ENCODE measurements at places on chromosomes 16 and 17.

- DNase-seq, result no peak
Measured at GRCh38 chr17:80901319-80901718, 90.3 kb upstream of the CHMP6 start.

- no peak for DNase-seq
Measured at GRCh38 chr17:81400154-81400977, 5.1 kb downstream of the BAHCC1 start.

GRCh38 chr16:6548507-6548906, 784.1 kb upstream of the RBFOX1 start:
- no peak for DNase-seq

DNA sequence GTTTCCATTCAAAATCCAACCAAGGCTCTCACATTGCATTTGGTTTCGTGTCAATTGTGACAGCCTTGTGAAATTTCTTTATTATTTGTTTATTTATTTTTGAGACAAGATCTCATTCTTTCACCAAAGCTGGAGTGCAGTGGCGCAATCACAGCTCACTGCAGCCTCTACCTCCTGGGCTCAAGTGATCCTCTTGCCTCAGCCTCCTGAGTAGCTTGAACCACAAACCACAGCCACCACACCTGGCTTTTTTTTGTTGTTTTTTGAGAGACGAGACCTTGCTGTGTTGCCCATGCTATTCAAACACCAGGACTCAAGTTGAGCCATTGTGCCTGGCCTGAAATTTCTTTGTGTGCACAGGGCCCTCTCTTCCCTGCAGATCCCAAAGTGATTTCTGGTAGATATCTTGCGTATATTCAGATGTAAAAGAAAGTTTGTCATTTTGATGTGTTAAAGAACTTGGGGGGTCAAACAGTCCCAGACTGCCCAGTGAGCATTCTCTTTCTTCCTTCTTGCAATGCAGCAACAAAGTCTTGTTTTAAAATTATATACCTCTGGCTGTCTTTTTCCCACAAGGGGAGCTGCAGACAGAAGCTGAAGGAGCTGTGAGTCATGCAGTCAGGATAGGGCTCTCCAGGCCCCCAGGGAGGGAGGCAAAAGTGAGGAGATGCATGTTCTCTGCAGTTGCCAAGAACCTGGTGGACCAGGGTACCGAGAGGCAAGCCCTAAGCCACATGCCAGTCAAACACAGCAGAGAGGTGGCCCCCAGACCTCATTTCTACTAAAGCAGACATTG, 15.5 kb upstream of the USP22 start:
- no peak for DNase-seq

DNA sequence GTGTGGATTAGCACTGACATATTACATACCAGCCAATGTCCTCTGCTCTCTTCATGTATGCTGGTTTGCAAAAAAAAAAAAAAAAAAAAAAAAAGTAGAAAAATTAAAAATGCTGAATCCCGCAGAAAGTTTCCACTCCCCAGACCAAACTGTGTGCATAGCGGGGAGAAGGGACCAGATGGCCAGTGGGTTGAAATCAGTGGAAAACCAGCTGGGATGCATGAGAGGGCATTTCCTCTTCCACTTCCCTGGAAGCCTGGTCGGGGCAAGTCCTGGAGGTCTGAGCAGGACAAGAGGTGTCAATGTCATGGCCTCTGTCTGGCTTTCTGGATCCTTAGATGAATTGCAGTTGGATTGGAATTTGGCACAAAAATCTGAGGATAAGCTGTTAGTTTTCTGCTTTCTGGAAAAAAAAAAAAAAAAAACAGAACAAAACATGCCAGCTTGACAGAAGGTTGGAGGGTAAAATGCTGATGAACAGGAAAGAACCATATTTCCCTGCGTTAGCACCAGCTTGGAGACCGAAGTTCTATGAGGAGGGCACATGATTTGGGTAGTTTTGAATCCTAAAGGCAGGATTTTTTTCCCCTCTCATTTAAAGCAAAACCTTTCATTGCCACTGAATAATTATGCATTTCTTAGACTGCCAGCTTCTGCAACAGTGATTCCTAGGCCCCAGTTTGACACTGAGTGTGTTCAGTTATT, 941.5 kb upstream of the EEF2KMT start:
- no peak for DNase-seq

GRCh38 chr17:56244268-56244890, 91.1 kb downstream of the ANKFN1 start:
- no peak for DNase-seq

GRCh38 chr17:6843241-6843880, 11.8 kb upstream of the TEKT1 start:
- DNase-seq, result no peak

DNA sequence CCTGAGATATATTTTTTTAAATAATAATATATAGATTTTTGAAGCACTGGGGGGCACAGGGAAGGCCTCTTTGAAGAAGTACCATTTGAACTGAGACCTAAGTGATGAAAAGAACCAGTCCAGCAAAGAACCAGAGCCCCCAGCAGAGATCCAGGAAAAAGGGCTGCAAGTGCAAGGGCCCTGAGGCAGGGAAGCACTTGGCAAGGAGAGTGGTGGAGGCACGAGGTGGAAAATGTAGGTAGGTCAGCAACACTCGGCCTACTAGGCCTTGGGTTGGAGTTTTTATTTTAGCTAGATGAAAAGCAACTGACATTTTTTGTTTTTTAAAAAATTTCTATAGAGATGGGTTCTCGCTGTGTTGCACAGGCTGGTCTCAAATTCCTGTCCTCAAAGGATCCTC, 1.6 kb upstream of the CD19 start:
- no peak for DNase-seq

DNA sequence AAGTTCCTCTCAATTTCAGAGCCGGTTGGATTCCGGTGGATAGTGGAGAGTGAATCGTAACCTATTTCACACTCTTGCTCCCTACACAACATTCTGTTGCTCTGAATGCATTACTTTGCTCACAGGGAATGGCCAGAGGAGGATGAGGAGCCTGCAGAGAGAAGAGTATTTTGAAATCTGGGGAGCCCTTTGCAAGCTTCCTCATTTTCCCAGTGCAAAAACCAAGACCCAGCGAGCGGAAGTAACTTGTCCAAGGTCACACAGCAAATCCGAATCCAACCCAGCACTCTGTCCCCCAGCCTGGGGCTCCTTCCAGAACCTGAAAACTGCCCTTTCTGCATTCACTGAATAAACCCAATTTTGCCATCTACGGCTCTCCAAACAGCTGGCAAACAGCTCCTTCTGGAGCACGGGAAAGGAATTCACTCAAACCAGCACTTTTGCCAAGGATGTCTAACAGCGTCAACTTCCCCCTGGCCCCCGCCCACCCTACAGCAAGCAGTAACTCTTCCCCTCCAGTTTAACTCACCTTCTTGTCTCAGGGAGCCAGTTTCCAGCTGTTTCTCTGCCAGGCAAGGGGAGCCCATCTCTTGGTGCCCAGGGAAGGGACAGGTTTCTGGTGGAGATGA, 557 bp downstream of the KCNG4 start:
- no peak for DNase-seq

- DNase-seq, result no peak
Measured at GRCh38 chr17:34670618-34671017, 91.2 kb downstream of the TMEM132E start.

GRCh38 chr17:19579192-19579761, 45.6 kb downstream of the SLC47A1 start:
- DNase-seq, result no peak

GRCh38 chr17:5110816-5111215, 862 bp downstream of the ZNF232 start:
- DNase-seq, result no peak

DNA sequence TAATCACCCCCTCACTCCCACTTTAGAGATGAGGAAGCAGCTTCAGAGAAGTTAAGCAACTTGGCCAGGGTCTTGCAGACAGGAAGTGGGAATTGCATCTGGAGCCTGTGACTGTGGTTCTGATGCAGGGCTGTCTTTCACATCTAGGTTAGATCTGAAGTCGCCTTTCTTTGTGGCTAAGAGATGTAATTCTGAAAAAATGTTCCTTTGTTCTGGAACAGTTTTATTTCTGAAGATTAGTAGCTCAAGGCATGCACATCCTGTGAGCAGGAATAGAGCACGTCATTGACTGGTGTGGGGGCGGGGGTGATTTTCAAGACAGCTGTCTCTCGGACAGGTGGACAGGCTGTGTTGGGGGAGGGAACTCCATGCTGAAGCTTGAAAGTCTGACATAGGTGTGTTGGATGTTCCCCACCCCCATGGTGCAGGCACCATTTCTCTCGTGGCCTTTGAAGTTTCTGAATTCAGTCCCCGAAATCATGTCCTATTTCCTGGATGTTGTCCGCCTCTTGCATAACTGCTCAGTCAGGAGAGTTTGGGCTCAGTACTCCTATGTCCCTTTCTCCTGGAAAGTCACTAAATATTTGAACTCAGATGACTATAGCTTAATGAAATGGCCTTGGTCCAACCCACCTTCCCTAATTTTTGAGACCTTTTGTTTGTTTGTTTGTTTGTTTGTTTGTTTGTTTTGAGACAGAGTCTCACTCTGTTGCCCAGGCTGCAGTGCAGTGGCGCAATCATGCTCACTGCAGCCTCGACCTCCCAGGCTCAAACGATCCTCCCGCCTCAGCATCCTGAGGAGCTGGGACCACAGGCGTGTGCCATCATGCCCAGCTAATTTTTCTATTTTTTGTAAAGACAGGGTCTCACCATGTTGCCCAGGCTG, 21.0 kb upstream of the HERPUD1 start:
- DNase-seq, result no peak

- DNase-seq, result no peak
Measured at GRCh38 chr17:31697838-31698237, 161.2 kb downstream of the COPRS start.

DNA sequence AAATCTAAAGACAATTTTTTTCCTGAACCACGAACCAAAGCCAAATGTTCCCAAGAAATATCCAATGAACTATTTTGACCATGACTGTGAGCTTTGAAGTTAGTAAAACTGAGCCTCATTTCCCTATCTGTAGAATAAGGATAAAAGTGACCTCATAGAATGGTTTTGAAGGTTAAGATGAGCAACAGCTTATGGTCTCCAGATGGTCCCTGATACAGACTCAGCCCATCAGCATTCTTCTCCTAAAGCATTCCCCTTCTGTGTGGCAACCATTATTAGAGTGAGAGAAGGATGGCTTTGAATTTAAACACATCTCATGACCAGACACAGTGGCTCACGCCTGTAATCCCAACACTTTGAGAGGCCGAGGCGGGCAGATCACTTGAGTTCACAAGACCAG, 70.1 kb downstream of the COPRS start:
- DNase-seq, result no peak

GRCh38 chr17:58840820-58841612, 85.4 kb downstream of the PPM1E start:
- DNase-seq, result no peak

DNA sequence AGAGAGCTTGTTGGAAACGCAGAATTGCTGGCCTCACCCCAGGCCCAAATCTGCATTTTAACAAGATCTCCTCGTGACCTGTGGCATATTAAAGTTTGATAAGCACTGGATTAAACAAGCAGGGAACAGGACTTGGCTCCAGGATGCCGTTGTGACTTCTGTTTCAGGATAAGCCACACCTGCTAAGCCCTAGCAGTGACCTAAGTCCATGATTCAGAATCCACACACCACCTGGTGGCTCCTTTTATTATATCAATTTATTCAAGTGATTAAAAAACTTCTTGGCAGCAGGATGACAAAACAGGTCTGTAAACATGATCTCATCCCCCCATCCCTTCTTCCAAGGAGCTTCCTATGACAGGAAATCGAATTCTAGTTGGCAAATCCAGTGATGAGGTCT, 9.1 kb downstream of the NAGPA start:
- no peak for DNase-seq
